Subcutaneous adipose tissue (tissue), 4 donors: ENCODE measurements at places on chromosomes 7 and 10. TPM values are rescaled to one million over a fixed set of nuclear protein-coding genes. Genes with fewer than 3 reads are reported as not detected.

The JCAD gene
- total RNA-seq, result 112 TPM

The CYP3A4 gene
- total RNA-seq, result 0.34 TPM

The RPP30 gene
- 31.3 TPM for total RNA-seq

The CYP2C19 gene
- total RNA-seq, result 0.88 TPM

The ELAPOR2 gene
- total RNA-seq, result 29.5 TPM

The CYP3A7 gene
- total RNA-seq, result not detected

The PAPOLB gene
- 0.38 TPM for total RNA-seq

The C1GALT1 gene
- 37.7 TPM for total RNA-seq

The NCAPG2 gene
- 11.6 TPM for total RNA-seq

The MTG1 gene
- 14.8 TPM for total RNA-seq

The AZGP1 gene
- total RNA-seq, result 40.6 TPM

The NYAP1 gene
- total RNA-seq, result 0.22 TPM

The COL1A2 gene
- 109 TPM for total RNA-seq

The EFCAB10 gene
- total RNA-seq, result not detected
